Right lobe of liver (tissue), 6 donors: ENCODE measurements at places on chromosomes 3 and 15. TPM values are rescaled to one million over a fixed set of nuclear protein-coding genes. Genes with fewer than 3 reads are reported as not detected.

The IMPG2 gene
- total RNA-seq, result 0.09 TPM

DNA sequence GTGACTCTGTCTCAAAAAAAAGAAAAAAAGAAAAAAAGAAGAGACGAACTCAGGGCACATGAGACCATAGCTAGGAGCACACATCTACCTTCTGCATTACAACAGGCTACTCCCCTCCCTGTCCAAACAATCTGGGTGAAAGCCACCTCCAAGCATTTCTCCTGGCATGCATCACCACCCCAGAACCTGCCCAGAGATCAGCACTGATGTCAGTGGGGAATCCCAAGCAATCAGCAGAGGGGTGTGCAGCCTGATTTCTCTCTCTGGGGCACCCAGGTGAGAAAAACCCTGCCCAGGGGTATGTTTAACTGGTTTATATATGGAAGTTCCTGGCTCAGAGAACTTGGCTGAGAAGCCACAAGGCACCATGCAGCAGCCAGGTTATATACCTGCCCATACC is 59.4 kb downstream of the CDC25A start:
- no peak for DNase-seq

DNA sequence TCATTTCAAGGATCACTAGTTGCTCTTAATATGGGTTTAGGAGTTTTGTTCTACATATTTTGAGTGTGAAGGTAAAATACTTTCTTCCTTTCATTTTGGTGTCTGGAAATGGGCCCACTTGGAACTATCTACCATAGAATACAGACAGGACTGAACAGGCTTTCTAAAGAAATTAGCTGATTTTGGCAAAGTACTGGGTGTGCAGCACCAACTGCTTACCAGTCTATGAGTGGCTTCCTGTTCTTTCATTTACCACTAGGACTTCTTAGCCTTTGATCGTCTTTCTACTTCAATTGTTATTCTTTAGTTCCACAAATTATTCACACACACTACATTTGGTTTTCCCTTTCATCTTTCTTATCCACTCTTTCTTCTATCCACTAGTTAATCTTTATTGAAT is 1196.3 kb downstream of the ROBO1 start:
- no peak for DNase-seq

DNA sequence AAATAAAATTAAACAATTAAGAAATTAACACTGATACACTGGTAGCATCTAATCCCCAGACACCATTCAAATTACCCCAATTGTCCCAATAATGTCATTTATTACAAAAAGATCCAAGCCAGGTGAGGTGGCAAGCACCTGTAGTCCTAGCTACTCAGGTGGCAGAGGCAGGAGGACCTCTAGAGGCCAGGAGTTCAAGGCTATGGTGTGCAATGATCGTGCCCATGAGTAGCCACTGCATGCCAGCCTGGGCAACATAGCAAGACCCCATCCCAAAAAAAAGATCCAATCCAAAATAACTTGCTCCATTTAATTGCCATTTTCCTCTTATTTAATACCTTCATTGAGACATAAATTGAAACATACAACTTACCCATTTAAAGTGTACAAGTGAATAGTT is 17.8 kb downstream of the CSTA start:
- DNase-seq, result no peak

The MCTP2 gene
- total RNA-seq, result 3.1 TPM

The STX19 gene
- not detected for total RNA-seq

- no peak for DNase-seq
Observed at GRCh38 chr3:2589336-2589969, 490.8 kb downstream of the CNTN4 start.

DNA sequence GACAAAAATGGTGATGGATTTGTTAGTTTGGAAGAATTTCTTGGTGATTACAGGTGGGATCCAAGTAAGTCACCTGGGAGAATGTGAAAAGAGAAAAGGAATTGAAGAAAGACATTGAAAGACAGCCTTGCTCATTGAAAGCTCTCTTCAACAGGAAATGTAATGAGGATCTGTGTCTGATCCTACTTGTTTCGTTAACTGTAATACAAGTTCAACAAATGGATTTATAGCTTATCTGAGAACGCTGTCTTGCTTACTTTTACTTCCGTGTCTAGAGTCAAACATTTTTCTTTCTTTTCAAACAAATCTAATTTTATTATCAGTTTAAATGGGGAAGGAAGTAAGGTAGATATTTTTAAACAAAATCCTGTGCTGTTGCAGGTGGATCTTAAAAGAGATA is 15.9 kb downstream of the RCN2 start:
- DNase-seq, result no peak

DNA sequence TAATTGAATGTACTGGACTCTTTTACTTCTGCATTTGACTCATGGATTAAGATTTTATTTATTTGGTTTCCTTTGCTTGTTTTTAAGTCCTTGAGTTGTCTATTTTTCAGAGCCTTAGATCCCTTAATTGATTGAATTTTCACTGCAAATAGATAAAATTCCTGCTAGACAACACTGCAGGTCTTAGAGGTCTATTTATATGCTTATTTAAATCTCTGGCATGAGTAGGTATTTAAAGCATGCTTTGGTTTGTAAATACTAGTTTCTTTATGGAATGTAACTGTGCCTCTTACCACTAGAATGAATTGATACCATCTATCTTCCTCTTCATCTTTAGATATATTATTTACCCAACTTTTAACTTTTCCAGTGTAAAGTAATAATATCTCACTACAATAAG is 20.0 kb downstream of the PLSCR5 start:
- DNase-seq, result no peak

The MESP1 gene
- 0.86 TPM for total RNA-seq

DNA sequence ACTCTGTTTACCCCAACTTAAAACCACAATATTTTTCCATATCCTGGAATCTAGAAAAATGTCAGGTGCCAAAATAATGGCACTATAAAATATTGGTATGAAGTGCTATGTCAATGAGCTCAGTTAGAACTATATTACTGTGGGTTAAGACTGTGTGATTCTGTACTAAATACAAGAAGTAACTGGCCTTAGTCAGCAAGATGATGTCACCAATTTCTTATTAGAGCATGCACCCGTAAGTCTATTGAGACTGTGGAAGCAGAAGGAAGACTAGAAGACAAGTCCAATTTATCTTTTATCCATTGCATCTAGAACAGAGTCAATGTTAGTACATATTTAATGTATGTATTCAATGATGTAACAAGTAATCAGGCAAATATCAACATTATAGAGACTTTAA is 25.0 kb downstream of the LRRC58 start:
- DNase-seq, result no peak

DNA sequence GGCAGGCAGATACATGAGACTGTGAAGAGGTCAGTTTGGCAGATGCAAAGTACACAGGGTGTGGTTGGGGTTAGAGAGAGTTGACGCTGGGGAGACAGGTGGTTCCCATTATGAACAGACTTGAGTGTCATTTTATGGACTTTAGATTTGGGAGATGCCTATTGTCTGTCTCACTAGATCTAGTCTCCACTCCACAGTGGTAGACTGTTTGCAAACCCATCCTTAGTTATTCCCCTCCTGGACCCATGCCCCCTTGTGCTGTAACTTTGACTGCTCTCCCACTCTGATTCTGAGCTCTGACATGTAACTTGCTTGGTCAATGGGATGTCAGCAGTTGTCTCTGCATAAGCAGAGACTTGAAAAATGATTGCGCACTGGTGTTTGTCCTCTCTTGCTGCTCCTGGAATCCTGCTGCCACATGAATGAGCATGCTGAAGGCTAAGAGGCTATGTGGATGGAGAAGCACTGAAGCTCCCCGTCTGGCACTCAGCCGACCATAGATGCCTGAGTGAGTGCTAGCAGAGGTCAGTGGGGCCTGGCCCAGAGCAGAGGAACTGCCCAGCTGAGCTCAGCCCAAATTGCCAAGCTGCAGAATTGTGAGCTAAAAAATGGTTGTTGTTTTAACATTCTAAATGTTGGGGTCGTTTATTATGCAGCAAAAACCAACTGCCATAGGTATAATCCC is 88.2 kb downstream of the FAM43A start:
- no peak for DNase-seq

DNA sequence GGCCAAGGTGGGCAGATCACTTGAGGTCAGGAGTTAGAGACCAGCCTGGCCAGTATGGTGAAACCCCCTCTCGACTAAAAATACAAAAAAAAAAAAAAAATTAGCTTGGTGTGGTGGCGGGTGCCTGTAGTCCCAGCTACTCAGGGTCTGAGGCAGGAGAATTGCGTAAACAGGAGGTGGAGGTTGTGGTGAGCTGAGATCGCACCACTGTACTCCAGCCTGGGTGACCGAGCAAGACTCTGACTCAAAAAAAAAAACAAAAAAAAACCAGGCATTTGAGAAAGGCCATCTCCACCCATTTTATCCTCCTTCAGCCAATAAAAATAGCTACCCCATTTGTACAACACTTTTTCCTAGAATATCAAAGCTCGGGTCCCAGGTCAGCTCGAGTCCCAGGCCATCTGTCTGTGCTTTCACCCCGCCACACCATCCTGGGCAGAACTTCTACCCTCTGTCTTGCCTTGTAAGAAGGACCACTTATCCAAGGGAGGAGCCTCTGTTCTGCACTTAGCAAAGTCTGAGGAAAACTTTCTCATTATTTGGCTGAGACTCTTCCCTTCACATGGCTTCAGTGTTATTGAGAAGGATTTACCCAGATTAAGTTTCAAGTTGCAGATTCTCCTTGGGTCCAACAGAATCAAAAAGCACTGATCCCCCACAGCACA is 99.1 kb downstream of the MESD start:
- no peak for DNase-seq

DNA sequence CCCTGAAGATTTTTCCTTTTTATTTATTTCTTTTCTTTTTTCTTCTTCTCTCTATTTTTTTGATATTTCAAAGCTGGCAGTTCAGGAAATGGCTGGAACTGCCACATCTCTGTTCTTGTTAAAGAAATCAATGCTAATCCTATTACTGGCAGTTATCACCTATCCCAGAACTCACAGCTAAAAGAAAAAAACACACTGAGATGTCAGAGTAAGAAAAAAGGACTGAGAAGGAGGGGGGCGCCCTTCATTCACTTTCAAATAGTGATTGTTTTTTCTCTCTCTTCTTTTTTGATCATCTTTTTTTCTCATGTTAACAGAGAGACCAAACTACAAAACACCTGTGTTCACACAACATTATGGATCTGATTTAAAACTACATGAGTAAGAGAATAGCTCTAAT is 337.1 kb downstream of the IL20RB start:
- DNase-seq, result no peak

- DNase-seq, result no peak
Observed at GRCh38 chr3:128783774-128784173, 57.8 kb downstream of the RAB7A start.

DNA sequence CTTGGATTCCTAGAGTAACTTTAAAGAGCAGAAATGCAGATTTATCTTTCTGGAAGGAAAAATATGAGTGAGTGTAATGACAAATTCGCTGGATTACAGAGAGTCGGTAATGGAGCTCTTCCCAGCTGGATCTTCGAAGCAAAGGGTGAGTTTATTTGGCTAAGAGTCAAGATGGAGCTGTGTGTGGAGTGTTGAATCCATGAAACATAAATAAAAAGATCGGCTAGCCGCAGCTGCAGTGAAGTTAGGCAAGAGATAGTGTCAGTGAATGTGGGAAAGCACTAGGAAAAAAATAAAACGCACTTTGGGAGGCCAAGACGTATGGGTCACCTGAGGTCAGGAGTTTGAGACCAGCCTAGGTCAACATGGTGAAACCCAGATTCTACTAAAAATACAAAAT is 10.3 kb downstream of the NAALADL2 start:
- DNase-seq, result no peak

DNA sequence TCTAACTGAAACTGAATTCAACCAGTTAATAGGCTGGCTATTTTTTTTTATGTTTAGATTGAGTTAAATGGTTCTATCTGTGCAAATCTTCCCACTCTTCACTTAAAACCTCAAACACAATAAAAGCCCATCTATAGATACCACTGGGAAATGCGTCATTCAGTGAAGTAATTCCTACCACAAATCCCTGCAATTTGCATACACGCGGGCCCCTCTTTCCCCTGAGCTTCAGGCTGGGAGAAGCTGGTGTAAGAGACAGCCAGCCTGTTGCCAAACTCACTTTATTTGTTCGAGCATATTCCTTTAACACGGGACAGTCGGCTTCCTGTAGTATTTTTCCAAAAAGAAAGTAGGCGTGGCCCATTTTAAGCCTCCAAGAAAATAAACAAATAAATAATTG is 26.0 kb upstream of the MCTP2 start:
- DNase-seq, result no peak

- DNase-seq, result no peak
Observed at GRCh38 chr3:70880421-70880820, 568.0 kb upstream of the MDFIC2 start.

GRCh38 chr3:177917234-177917861 is 618.9 kb upstream of the KCNMB2 start:
- DNase-seq, result peak; percentile 40

GRCh38 chr3:40079203-40079846 is 230.2 kb upstream of the EIF1B start:
- no peak for DNase-seq

The SPATA12 gene
- not detected for total RNA-seq

The CHSY1 gene
- total RNA-seq, result 10.9 TPM

- DNase-seq, result no peak
Observed at GRCh38 chr3:31880020-31880419, 101.0 kb downstream of the OSBPL10 start.

DNA sequence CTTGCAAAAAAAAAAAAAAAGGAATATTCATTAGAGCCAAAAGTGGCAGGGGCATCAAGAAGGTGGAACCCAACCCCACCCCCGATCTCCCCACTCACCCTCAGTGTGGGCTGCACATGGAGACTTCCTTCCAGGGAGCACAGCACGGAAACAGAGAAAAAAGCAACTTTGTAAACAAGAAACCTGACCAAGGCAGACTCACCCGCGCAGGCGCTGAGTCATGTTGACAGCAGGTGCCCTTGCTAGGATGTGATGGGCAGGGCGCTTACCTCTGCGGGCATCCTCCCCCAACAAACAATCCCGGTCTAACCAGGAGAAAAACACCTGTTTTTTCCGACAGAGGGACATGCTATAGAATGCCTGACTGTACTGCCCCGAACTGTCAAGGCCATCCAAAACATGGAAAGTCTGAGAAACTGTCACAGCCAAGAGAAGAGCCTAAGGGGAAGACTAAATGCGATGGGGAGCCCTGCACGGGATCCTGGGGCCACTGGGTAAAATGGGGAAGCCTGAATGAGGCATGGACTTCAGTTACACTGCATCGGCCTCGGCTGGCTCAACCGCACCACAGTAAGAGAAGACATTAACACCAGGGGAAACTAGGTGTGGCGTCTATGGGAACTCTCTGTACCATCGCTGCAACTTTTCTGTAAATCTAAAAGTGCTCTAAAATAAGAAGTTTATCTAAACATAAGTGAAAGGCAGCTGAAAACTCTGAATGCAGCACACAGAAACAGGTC is 66.7 kb upstream of the GATA2 start:
- no peak for DNase-seq

GRCh38 chr3:41808618-41809017 is 153.3 kb downstream of the ULK4 start:
- no peak for DNase-seq

The TRIM59 gene
- total RNA-seq, result 0.18 TPM

The ERICH6 gene
- not detected for total RNA-seq

- no peak for DNase-seq
Observed at GRCh38 chr3:53588122-53588521, 93.7 kb downstream of the CACNA1D start.
